ENCODE measurements at places on chromosomes 5 and 9. TPM values are rescaled to one million over a fixed set of nuclear protein-coding genes. Genes with fewer than 3 reads are reported as not detected.

DNA sequence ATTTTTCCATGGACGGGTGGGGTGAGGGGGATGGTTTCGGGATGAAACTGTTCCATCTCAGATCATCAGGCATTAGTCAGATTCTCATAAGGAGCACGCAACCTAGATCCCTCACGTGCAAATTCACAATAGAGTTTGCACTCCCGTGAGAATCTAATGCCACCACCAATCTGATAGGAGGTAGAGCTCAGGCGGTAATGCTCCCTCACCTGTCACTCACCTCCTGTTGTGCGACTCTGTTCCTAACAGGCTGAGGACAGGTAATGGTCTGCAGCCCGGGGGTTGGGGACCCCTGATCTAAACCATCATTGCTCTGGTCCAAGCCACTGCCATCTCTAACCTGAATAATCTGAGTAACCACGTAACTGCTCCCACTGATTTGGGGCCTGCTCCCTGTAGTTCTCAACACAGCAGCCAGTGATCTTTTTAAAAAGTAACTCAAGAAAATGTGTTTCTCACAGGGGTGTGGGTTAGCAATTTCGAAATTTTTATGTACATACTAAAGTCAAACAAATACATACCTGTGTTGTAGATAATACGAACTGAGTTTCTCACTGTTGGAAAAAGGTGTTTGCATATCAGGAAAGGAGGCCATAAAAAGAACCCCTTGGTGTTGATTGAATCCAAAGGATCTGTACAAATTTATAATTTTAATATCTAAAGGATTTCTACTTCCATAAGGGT is 11.2 kb upstream of the IL13 start:
- H3K4me1 ChIP-seq = no peaks in the 10 kb centered on the region
- H3K4me3 ChIP-seq = no peak overlapping the region
- no peaks in the 10 kb centered on the region for H3K27me3 ChIP-seq
- no peaks in the 10 kb centered on the region for H3K36me3 ChIP-seq
- DNase-seq = no peak
- no peak overlapping the region for H3K27ac ChIP-seq

DNA sequence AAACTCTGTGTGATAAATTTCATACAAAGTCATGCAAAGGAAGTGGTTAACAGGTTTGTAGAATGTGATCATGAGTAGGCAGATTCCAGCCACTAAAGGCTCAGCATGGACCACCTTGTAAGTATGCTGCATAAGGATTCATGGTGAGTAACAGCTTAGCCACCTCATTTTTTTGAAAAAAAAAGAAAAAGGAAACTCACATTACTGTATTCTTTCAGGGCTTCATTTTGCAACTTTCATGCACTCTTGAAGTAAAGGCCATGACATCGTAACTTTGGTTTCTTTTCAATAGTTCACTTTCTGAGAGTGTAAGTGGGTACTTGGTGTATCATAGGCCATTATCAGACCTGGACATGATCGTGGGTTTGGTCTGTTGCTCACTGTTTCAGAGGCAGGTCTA is 175.1 kb downstream of the PCSK1 start:
- H3K27me3 ChIP-seq = no peaks in the 10 kb centered on the region
- H3K4me1 ChIP-seq = no peaks in the 10 kb centered on the region
- no peak for DNase-seq
- H3K27ac ChIP-seq = no peak overlapping the region
- no peak overlapping the region for H3K4me3 ChIP-seq

SARDH gene
- total RNA-seq = 0.16 TPM

LRRC19 gene
- not detected for total RNA-seq

C9 gene
- not detected for total RNA-seq

CEP120 gene
- 30.7 TPM for total RNA-seq

NSG2 gene
- not detected for total RNA-seq

GRCh38 chr9:113837334-113837733 is 38.8 kb upstream of the ZNF618 start:
- no peak overlapping the region for H3K4me3 ChIP-seq
- no peaks in the 10 kb centered on the region for H3K27me3 ChIP-seq
- H3K4me1 ChIP-seq = no peaks in the 10 kb centered on the region
- no peak for DNase-seq
- H3K27ac ChIP-seq = no peak overlapping the region
- H3K36me3 ChIP-seq = no peaks in the 10 kb centered on the region

- H3K27ac ChIP-seq = no peak overlapping the region
- H3K27me3 ChIP-seq = no peaks in the 10 kb centered on the region
- H3K4me3 ChIP-seq = no peak overlapping the region
- no peaks in the 10 kb centered on the region for H3K36me3 ChIP-seq
These were observed 23.2 kb downstream of the RETREG1 start for GRCh38 chr5:16593628-16594027.

- DNase-seq = peak; percentile 35
- H3K27ac ChIP-seq = no peak overlapping the region
- H3K4me1 ChIP-seq = no peaks in the 10 kb centered on the region
These were observed 66.3 kb downstream of the MAT2B start for GRCh38 chr5:163571744-163572143.

QRFP gene
- not detected for total RNA-seq

CARD6 gene
- total RNA-seq = 16.7 TPM

DNA sequence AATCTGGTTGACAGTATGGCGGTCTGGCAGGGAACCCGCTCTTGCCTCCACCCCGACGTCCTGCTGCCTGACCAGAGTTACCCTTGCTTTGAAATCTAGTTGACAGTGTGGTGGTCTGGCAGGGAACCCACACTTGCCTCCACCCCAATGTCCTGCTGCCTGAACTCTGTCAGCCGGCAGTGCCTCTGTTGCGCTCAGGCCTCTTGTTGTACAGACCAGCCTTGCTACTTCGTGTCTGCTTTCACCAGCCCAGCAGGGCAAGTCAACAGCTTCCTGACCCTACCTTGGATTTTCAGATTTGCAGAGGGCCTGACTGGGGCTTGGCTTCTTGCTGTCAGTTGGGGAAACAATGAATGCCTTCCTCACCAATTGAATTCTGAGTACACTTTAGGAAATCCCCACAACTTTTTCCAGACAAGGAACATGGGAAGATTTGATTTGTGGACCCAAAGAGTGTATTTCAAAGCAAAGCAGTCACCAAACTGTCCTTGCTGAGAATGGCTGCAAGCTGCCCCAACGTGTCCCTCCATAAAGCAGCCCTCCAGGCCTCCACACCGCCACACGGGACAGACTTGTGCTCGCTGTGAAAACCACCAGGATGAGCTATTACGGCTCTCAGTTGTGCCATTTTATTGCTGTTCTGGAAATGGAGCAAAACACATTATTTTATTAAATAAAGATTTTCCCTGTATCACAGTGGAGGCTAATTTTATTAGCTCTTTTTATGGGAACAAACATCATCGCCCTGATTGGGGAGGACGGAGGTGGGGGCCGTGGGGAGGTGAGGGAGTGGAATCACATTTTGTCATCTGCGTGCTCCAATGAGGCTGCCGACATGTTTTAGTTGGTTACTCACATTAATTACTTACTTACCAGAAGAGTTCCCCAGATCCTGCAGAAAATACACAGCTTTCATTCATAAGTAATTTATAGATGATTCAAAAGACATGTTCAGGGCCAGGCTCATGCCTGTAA is 189.3 kb downstream of the AOPEP start:
- no peak overlapping the region for H3K4me3 ChIP-seq
- no peaks in the 10 kb centered on the region for H3K36me3 ChIP-seq
- no peak overlapping the region for H3K27ac ChIP-seq
- H3K27me3 ChIP-seq = no peaks in the 10 kb centered on the region
- no peak for DNase-seq
